NCI-H524 (cell line): ENCODE measurements at places on chromosomes 13 and 19.

- DNase-seq: no peak
Measured at GRCh38 chr13:27466513-27466912, 16.1 kb upstream of the MTIF3 start.

GRCh38 chr19:32809754-32810153 is 59.8 kb downstream of the SLC7A9 start:
- DNase-seq: no peak

DNA sequence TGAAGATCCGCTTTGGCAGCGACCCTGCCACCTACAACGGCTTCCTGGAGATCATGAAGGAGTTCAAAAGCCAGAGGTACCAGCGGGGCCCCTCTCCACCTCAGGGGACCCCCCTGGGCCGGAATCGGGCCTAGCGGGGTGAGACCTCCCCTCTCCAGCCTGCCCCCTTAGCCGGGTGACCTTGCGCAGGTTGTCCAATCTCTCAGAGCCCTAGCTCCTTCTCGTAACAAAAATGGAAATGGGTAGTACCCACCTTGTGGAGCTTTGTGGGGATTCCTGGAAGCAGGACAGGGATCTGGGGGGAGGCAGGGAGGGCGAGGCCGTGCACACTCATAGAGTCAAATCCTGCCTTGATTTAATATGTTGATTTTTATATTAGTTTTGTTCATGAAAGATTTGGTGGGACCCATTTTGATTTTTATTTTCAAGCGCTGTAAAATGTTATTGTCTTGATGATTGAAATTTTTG is 658 bp downstream of the SIN3B start:
- DNase-seq: no peak

GRCh38 chr13:113970810-113971470 is 2.9 kb downstream of the C13orf46 start:
- no peak for DNase-seq

DNA sequence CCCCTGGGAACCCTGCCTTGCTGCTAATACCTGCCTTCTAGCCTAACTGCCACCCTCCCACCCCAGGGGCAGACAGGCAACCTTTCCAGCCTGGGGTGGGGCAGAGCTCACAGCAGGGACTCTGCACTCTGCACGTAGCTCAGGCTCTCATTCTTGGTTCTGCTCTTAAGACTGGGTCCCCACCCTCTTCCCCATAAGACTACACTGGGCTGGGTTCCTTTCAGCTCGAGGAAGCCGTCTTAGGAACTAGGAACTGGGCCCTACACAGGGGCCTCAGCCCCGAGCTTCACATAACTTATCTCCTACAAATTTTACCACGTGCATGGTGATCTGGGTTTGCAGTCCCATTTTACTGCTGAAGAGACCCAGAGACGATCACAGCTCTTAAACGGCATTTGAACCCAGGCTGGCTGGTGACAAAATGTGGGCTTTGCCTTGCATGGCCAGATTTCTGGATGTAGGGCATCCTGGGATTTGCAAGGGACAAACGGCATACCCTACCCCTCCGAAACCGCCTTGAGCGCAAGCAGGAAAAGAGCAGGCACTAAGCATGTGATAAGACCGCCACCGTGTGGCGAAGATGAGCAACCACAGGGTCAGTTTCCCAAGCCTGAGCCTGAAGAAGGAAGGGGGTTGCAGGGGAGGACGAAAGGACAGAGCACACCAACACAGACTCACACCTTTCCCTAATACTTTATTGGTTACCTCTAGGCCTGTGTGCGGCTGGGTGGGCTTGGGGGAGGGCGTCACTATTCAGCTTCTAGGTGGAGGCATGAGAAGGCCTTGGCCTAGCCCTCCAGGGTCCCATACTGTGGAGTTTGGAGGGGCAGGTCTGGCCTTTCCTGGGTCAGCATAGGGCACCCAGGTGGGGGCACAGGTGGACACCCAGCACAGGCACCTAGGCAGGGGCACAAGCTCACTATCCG is 5.1 kb downstream of the JUNB start:
- DNase-seq: peak; percentile 75

DNA sequence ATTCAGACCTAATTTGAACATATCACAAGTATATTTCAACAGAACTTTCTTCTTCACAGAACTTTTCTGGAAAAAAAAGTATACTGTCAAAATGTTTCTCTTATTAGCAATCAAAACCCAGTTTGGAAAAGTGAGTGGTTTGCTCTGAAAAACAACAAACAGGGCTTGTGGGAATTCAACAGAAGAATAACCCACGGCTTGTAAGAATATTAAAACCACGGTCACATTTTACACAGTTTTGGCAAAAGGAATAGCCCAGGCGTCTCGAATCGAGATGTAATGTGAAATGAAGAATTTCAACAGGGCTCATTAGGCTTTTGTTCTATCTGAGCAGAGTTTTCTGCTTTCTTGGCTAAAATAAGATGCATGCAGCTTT is 70.7 kb downstream of the COL4A2 start:
- no peak for DNase-seq

DNA sequence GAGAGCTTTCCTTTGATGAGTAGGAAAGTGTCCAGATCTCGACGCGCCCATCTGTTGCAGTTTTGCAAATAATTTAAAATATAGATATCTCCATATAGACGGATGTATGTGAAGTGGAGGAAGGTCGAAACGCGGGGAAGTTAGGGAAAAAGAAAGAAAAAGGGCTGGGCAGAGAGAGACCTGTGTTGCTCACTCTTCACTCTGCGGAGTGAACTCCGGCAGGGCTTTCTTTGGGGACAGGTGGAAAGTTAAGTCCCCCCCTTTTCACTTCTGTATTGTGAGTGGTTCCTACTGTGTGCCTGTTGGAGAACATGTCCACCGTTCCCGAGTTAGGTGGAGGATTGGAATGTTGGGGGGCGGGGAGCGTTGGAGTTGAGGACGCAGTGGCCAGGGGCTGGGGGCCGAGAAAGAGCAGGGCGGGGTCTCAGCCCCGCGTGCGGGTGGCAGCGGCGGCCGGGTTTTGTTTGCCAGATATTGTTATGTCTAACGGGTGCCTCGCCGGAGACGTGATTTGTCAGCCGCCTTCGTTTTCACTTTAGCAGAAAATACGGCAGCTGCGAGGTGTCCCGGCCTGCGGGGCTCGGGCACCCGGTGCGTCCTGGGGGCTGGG is 145.1 kb upstream of the ZNF536 start:
- no peak for DNase-seq

DNA sequence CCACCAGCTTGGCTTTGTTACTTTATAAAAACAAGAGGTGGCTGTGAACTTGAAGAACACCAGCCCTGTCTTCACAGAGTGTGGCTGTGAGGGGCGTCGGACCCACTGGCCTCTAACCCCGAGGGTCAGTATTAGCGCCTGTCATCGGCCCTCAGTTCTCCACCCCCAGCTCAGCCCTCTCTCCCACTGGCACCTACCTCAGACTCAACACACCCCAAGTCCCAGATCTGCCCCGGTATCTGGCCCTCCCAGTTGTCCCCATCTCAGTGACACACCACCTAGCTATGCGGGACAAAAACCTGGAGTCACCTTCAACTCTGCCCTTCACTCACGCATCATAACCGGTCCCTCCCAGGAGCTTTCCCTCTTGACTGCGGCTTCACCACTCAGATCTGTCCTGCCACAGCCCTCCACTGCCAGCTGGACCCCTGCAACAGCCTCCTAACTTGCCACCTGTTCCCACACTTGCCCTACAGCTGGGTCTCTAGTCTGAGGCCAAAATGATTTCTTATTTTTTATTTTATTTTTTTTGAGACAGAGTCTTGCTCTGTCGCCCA is 45.4 kb downstream of the PEPD start:
- no peak for DNase-seq

DNA sequence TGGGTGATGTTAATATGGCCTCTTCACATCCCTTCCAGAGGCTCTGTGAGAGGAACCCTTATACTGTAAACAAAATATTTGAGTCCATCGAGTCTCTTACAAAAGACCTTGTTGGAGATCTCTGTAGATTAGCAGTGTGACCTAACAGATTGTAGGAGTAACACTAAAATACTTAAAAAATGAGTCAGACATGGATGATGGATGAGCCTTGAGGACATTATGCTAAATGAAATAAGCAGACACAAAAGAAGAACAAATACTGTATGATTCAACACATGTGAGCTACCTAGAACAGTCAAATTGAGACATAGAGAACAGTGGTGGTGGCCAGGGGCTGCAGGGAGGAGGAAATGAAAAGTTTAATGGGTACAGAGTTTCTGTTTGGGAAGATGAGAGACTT is 152.2 kb upstream of the UBL3 start:
- DNase-seq: no peak

DNA sequence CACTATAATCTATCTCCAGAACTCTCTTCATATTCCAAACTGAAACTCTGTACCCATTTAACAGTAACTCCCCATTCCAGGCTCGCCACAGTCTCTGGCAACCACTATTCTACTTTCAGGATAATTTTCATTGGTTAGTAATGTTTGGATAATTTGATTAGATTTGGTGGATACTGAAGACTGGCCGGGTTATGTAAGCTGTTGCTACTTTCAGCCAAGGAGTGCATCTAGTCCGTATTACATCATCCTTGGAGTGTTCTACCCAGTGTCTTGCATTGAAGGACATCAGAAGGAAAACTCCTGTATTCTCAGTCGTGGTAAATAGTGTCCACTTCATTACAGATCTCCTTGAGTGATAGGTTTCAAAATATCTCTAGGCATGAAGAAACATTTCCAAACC is 60.5 kb downstream of the PCCA start:
- DNase-seq: no peak

GRCh38 chr13:102875256-102875655 is 29.4 kb downstream of the ERCC5 start:
- no peak for DNase-seq

GRCh38 chr19:48147597-48148175 is 22.5 kb downstream of the LIG1 start:
- DNase-seq: no peak

DNA sequence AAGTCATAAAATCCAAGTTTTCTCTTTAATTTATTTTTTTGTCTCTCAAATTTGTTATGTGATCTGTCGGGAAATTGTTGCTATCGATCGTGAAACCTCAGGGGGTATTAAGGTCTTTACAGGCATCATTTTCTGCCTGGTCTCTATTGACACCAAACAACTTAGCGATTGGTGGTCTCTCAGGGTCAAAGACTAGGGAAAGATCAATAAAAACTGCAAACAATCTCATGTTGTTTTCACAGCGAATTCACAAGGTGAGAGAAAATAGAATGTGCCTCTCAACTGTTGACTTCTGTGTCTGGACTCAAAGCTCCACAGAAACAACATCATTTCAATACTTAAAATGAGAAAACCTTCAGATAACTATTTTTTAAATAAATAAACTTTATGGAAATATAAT is 645.4 kb upstream of the MIR17HG start:
- no peak for DNase-seq

GRCh38 chr13:71456136-71456535 is 410.9 kb downstream of the DACH1 start:
- no peak for DNase-seq

DNA sequence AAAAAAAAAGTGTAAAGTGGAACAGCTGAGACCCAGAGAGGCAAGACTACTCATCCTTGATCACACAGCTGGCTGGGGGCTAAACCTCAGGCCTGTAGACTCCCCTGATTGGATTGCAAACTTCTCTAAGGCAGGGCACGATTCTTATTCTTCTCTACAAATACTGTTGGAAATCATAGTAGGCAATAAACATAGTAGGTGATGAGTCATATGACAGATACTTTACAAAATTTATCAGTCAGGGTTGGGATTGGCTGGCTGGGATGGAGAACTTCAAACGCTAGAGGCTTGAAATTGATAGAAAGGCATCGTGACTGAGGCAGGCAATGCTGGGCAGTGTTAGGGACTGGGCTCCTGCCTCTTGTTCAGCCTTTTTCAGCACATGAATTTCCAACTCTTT is 5.9 kb upstream of the MATK start:
- no peak for DNase-seq

GRCh38 chr19:54391589-54392061 is 23.6 kb upstream of the TTYH1 start:
- no peak for DNase-seq

- DNase-seq: no peak
Measured at GRCh38 chr13:50951366-50951765, 41.8 kb downstream of the RNASEH2B start.

DNA sequence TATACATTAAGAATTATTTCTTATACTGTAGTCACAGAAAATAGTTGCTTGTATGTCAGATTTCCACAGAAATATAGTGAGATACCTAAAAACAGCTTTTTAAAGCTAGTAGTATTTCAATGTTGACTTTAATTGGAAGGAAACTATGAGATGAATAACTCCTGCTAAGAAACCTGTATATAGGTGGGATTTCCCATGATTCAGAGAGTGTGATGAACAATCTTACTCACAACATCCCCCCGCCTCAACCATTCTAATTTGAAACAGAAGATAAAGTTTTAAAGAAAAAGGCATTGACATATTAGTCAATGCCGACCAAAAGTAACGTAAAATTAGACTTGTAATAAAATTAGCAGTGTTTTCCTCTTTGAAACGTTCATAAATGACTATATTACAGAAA is 1.4 kb upstream of the MIR17HG start:
- DNase-seq: no peak

DNA sequence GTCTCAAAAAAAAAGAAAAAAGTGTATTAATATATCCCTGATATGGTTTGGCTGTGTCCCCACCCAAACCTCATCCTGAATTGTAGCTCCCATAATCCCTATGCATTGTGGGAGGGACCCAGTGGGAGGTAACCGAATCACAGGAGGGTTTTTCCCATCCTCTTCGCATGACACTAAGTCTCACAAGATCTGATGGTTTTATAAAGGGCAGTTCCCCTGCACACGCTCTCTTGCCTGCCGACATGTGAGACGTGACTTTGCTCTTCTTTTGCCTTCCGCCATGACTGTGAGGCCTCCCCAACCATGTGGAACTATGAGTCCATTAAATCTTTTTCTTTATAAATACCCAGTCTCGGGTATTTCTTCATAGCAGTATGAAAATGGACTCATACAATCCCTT is 17.7 kb downstream of the STK24 start:
- no peak for DNase-seq

- no peak for DNase-seq
Measured at GRCh38 chr19:33413868-33414666, 40.6 kb downstream of the CEBPG start.

- no peak for DNase-seq
Measured at GRCh38 chr13:76672420-76672819, 213.8 kb downstream of the KCTD12 start.

- DNase-seq: no peak
Measured at GRCh38 chr19:17379221-17379631, 2.1 kb upstream of the PLVAP start.

DNA sequence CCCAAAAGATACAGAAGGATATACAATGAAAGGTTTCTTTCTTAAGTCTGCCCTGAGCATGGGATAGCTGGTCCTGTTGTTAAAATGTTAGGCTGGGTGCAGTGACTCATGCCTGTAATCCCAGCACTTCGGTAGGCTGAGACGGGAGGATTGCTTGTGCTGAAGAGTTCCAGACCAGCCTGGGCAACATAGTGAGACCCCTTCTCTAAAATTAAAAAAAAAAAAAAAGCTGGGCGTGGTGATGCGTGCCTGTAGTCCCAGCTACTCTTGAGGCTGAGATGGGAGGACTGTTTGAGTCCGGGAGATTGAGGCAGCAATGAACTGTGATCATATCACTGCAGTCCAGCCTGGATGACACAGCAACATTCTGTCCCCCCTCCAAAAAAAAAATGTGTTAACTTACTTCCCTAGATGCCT is 52.5 kb upstream of the SHKBP1 start:
- no peak for DNase-seq

- peak; percentile 32 for DNase-seq
Measured at GRCh38 chr19:35293363-35293739, 1.4 kb downstream of the MAG start.

GRCh38 chr19:3642987-3643673 is 16.5 kb upstream of the CACTIN start:
- no peak for DNase-seq

- no peak for DNase-seq
Measured at GRCh38 chr19:32917616-32917996, 48.0 kb upstream of the SLC7A9 start.
